ENCODE measurements at places on chromosomes 7 and 10. TPM values are rescaled to one million over a fixed set of nuclear protein-coding genes. Genes with fewer than 3 reads are reported as not detected.

DNA sequence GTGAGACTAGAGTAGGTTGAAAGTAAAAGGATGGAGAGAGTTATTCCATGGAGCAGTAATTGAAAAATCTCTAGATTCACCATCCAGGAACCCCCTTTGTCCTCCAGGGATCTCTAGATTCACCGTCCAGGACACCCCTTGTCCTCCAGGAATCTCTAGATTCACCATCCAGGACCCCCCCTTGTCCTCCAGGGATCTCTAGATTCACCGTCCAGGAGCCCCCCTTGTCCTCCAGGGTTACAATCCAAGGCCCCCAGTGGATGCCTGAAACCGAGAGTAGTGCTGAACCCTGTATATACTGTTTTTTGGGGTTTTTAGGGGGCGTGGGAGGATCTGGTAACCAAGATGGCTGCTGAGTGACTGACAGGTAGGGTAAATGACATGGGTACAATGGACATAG is 38.3 kb upstream of the PPP2R2D start:
- no peak overlapping the region for H3K4me3 ChIP-seq
- H3K36me3 ChIP-seq = no peaks in the 10 kb centered on the region
- no peak for DNase-seq
- no peak overlapping the region for H3K27ac ChIP-seq
- peaks cover 10% of the 10 kb centered on the region for H3K27me3 ChIP-seq
- H3K4me1 ChIP-seq = no peaks in the 10 kb centered on the region

GRCh38 chr10:46327685-46328084 is 40.9 kb downstream of the ANTXRL start:
- peaks cover 2% of the 10 kb centered on the region for H3K27me3 ChIP-seq
- H3K36me3 ChIP-seq = no peaks in the 10 kb centered on the region
- no peaks in the 10 kb centered on the region for H3K4me1 ChIP-seq
- no peak for DNase-seq

DNA sequence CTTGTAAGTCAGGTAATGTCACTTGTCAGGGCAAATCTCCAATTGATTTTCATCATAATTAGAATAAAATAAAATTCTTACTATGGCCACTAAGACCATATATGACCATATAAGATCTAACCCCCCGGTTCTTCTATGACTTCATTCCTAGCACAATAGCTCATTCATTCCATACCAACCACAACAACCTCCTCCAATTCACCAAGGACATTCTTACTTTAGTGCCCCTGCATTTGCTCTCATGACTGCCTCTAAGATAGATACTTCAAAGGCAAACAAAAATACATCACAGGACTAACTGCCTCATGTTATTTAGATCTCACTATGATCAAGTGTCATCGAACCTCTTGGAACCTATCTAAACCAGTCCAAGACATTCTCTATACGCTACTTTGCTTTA is 90.8 kb downstream of the SNX13 start:
- no peaks in the 10 kb centered on the region for H3K27me3 ChIP-seq
- DNase-seq = no peak
- peaks cover 44% of the 10 kb centered on the region for H3K36me3 ChIP-seq
- no peak overlapping the region for H3K4me3 ChIP-seq
- peaks cover 19% of the 10 kb centered on the region for H3K4me1 ChIP-seq
- H3K27ac ChIP-seq = no peak overlapping the region

DNA sequence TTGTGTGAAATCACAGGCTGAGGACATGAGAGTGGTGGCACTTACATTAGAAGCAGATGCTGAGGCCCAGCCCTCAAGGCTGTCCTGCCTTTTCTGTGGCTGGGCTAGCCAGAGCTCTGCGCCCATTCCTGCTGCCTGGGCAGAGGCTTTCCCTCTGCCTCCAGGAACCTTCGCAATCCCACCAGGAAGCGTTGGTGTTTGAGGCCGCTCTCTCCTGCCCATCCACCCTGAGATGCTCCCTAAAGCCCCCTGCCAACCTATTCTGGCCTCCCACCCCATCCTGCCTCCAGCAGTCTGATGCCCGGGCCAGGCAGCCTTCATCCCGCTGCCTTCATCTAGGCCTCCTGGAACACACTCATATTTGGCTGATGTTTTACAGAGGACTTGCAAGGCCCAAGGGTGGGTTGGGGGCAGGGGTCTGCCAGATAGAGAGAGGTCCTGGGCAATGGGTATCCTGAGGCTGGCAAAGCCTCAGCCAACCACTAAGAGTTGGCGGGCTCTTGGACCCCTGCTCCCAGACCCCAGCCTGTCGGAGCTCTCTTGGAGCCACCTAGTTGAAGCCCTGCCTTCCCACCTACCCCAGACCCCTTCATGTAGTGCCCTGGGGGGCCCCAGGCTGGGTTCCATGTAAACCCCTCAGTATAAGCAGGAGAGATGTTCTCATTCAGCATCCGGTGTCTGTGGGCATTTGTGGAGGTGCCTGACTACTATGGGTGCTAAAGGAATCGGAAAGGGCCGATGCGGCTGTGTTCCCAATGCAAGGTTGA is 32.7 kb downstream of the LDB3 start:
- H3K36me3 ChIP-seq = no peaks in the 10 kb centered on the region
- no peak for DNase-seq
- peaks cover 4% of the 10 kb centered on the region for H3K27me3 ChIP-seq

DNA sequence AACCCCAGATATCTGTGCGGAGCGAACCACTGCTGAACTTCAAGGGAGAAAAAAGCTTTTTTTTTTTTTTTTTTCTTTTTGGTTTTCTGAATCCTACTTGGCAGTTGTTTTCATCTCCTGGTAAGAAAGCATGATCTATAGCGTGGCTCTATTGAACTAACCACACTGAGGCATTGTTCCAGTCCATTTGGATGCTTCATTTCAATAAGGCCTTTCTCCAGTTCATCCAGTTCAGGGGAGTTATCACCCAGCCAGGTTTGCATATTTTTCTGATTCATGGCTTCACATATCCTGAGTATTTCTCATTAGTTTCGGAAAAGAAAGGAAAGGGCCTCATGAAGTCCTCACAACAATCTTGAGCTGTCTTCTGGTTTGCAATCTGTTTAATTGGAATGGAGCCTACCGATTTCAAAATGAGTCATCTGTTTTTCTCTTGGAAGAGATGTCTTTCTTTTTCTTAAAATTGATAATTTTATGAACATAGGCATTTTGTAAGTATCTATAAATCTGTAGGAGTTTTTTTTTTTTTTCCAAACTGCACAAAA is 93.1 kb upstream of the STEAP4 start:
- DNase-seq = no peak
- H3K4me3 ChIP-seq = no peak overlapping the region
- H3K4me1 ChIP-seq = peaks cover 5% of the 10 kb centered on the region
- H3K27me3 ChIP-seq = no peaks in the 10 kb centered on the region
- H3K27ac ChIP-seq = no peak overlapping the region

DNA sequence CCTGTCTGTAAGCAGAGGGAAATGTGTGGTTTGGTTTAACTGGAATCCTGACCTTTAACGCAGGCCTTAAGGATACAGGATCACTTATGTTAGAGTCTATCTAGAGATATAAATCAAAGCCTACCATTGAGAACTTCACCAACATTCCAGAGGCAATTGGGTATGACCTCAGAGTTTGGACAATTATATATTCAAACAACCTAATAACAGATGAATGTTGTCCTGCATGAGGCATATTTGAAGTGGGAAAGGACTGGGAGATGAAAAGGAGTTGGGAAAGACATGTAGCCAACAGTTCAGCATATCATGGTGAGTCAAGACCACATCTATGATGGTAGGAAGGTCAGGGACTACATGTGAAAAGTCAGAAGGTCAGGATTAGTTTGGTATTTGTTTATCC is 274.2 kb downstream of the DOCK4 start:
- DNase-seq = no peak
- no peak overlapping the region for H3K4me3 ChIP-seq
- no peaks in the 10 kb centered on the region for H3K4me1 ChIP-seq
- H3K36me3 ChIP-seq = no peaks in the 10 kb centered on the region
- no peaks in the 10 kb centered on the region for H3K27me3 ChIP-seq

DNA sequence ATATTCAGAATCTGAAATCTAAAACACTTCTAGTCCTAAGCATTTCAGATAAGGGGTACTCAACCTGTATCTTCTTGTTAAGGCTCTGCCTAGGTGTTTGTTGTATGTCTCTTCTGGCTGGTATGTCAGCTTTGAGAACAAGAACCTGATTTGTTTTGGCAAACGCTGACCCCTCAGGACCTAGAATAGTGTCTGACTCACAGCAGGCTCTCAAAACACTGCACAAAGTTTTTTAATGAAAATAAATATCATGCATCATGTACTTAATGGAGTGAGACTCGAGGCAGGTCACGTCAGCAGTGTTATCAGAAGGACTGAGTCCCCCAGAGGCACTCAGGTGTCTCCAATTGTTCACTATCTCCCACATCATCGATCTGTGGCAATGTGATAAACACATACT is 99.1 kb downstream of the GLI3 start:
- H3K27ac ChIP-seq = no peak overlapping the region
- H3K36me3 ChIP-seq = no peaks in the 10 kb centered on the region
- H3K4me1 ChIP-seq = no peaks in the 10 kb centered on the region
- DNase-seq = no peak

DNA sequence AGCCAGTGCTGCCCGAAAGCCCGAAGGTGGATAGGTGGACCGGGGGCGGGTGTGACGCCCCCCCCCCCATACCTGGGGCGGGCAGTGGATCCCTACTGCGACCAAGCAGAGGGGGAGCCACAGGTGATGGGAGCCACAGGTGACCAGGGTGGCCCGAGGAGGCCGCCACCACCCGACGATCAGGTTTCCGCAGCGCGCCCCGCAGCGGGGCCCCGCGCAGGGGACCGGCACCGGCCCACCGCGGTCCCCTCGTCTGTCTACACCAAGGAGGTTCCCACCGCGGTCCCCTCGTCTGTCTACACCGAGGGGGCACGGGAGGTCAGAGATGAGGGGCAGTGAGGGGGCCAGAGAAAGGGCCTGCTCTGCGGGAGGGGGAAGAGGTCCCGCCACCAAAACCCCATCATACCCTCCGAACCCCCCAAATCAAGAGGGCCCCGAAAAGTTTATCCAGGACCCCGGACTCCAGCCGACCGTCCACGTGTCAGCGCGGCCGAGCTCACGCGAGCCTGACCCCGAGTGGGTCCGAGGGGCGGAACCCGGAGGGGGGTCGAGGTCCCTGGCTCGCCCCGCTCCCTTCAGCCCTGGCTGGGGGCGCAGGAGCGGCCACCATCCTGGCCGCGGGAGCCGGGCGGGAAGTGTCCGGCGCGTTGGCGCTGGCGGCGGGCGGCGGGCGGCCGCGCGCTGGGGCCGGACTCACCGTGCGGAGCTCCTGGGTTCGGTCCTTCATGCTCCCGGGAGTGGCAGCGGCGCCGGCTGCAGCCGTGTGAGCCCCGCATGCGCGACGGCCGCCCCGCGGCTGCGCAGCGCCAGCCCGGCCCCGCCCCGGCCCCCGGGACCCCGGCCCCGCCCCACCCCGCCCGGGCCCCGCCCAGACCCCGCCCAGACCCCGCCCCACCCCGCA is at the start of gene STX1A:
TSS of gene STX1A (minus strand) at position 765 of the 901 bp plus-strand sequence. CDS start at position 727, 38 bp downstream.
- H3K27me3 ChIP-seq = peaks cover 17% of the 10 kb centered on the region
- H3K27ac ChIP-seq = peak within 1 kb of the TSS; percentile 70
- H3K36me3 ChIP-seq = peaks cover 13% of the 10 kb centered on the region
- peak; percentile 80 for DNase-seq

- no peak for DNase-seq
- H3K36me3 ChIP-seq = no peaks in the 10 kb centered on the region
- no peak overlapping the region for H3K27ac ChIP-seq
- no peaks in the 10 kb centered on the region for H3K4me1 ChIP-seq
- no peak overlapping the region for H3K4me3 ChIP-seq
- peaks cover 16% of the 10 kb centered on the region for H3K27me3 ChIP-seq
These were observed 48.8 kb upstream of the SLC35B4 start for GRCh38 chr7:134365341-134366054.

- no peak for DNase-seq
- no peak overlapping the region for H3K27ac ChIP-seq
- H3K36me3 ChIP-seq = no peaks in the 10 kb centered on the region
These were observed 151.1 kb upstream of the CACNA2D1 start for GRCh38 chr7:82594665-82595064.

DNA sequence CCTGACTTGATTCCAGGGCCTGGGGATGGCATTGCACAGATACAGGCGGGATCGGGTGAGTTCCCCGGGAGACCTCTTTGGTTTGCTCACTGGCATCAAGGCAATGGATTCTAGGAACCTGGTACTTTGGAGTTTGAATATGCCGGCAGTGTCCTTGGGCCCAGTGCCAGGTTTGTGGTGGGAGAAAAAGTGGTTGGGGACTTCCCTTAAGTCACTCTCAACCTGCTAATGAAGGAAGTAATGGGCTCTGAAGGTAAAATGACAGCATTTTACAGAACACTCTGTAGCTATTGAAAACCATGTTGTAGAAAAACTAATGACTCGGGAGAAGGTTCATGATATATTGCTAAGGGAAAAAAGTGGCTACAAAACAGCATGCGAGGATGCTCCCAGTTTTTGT is 129.9 kb downstream of the CFAP58 start:
- H3K27ac ChIP-seq = no peak overlapping the region
- no peaks in the 10 kb centered on the region for H3K4me1 ChIP-seq
- no peak overlapping the region for H3K4me3 ChIP-seq
- no peaks in the 10 kb centered on the region for H3K36me3 ChIP-seq
- H3K27me3 ChIP-seq = peaks cover 12% of the 10 kb centered on the region
- DNase-seq = no peak

GRCh38 chr7:15839416-15840100 is 153.1 kb upstream of the MEOX2 start:
- H3K36me3 ChIP-seq = no peaks in the 10 kb centered on the region
- no peak for DNase-seq
- H3K27me3 ChIP-seq = no peaks in the 10 kb centered on the region
- H3K4me1 ChIP-seq = no peaks in the 10 kb centered on the region
- no peak overlapping the region for H3K4me3 ChIP-seq

- H3K4me3 ChIP-seq = no peak overlapping the region
- H3K27ac ChIP-seq = peak overlapping the region; percentile 3
- peaks cover 18% of the 10 kb centered on the region for H3K4me1 ChIP-seq
- peaks cover 33% of the 10 kb centered on the region for H3K36me3 ChIP-seq
These were observed 66.2 kb downstream of the DNAJB6 start for GRCh38 chr7:157402911-157403534.

- peaks cover 95% of the 10 kb centered on the region for H3K4me1 ChIP-seq
- peak; percentile 84 for DNase-seq
- peak overlapping the region; percentile 98 for H3K27ac ChIP-seq
- H3K27me3 ChIP-seq = no peaks in the 10 kb centered on the region
These were observed 65.8 kb downstream of the STK17A start for GRCh38 chr7:43648473-43649406.

The FAS gene
- 91.1 TPM for total RNA-seq

The SFRP5 gene
- not detected for total RNA-seq

The MYO3A gene
- total RNA-seq = not detected

The CCNJ gene
- 4.7 TPM for total RNA-seq

The CALML3 gene
- not detected for total RNA-seq

The SEMA4G gene
- total RNA-seq = 0.98 TPM

The NEUROD6 gene
- total RNA-seq = not detected

The INSYN2A gene
- not detected for total RNA-seq
